ENCODE measurements at places on chromosomes 6 and 20.

- DNase-seq = no peak
Measured at GRCh38 chr20:32706486-32706885, 32.7 kb upstream of the C20orf203 start.

DNA sequence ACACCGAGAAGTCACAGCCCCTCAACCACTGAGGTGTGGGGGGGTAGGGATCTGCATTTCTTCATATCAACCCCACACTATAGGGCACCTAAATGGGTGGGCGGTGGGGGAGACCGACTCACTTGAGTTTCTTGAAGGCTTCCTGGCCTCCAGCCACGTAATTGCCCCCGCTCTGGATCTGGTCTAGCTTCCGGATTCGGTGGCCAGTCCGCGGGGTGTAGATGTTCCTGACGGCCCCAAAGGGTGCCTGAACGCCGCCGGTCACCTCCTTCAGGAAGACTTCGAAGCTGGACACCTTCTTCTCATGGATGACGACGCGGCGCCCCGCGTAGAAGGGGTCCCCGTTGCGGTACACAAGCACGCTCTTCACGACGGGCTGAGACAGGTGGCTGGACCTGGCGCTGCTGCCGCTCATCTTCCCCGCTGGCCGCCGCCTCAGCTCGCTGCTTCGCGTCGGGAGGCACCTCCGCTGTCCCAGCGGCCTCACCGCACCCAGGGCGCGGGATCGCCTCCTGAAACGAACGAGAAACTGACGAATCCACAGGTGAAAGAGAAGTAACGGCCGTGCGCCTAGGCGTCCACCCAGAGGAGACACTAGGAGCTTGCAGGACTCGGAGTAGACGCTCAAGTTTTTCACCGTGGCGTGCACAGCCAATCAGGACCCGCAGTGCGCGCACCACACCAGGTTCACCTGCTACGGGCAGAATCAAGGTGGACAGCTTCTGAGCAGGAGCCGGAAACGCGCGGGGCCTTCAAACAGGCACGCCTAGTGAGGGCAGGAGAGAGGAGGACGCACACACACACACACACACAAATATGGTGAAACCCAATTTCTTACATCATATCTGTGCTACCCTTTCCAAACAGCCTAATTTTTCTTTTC is at the start of gene DCDC2:
DCDC2 (minus strand) TSS at position 724 of the 883 bp plus-strand sequence; CDS start at position 415, 309 bp downstream.
- peak; percentile 72 for DNase-seq

GRCh38 chr6:27286141-27286540 is 25.9 kb downstream of the POM121L2 start:
- no peak for DNase-seq

- no peak for DNase-seq
Measured at GRCh38 chr20:25859649-25860530, 163.2 kb upstream of the ZNF337 start.

- no peak for DNase-seq
Measured at GRCh38 chr6:168300975-168301647, 18.5 kb downstream of the DACT2 start.

- no peak for DNase-seq
Measured at GRCh38 chr20:15927893-15928650, 645.2 kb downstream of the KIF16B start.

DNA sequence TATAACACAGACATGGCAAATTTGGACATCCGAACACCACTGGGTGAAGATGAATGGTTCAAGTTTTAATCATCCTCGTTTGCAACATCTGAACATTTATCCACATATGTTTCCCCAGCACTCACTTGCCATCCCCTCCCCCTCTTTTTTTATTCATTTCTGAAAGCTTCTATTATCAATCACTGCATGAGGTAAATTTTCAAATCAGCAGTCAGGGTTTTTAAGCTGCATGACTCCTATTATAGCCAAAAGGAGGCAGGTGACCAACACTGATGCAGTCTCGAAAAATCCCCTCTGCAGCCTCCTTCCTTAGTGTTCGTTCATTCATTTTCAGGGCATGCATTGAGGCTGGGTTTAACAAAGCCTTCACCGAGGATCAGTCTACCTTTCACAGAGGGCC is 530.8 kb upstream of the JARID2 start:
- no peak for DNase-seq
